T-helper 17 cell (primary cell): ENCODE measurements at places on chromosomes 12 and 14. TPM values are rescaled to one million over a fixed set of nuclear protein-coding genes. Genes with fewer than 3 reads are reported as not detected.

GRCh38 chr14:69316449-69317101, 56.6 kb downstream of the GALNT16 start:
- no peak for DNase-seq

Gene INHBE
- not detected for total RNA-seq

Gene CAPS2
- total RNA-seq, result 2.2 TPM

Gene FITM1
- total RNA-seq, result 1.9 TPM

- no peak for DNase-seq
Measured at GRCh38 chr12:56107242-56107641, 2.9 kb downstream of the PA2G4 start.

Gene OLR1
- total RNA-seq, result 0.15 TPM

DNA sequence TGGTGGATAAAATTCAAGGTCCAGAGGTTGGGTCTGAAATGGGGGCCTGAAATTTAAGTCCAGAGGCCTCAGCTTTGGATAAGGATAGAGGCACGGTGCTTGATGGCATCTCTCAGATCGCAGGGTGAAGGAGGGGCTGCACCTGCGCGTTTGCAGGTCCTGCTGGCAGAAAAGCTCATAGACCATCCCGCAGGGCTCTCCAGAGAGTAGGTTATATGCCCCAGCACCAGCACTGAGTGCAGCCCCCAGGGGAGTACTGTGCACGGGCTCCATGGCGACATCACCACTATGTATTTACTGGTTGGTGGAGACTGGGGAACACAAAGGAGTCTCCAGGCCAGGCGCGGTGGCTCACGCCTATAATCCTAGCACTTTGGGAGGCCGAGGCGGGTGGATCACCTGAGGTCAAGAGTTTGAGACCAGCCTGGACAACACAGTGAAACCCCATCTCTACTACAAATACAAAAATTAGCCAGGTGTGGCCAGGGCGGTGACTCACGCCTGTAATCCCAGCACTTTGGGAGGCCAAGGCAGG, 4.3 kb upstream of the CD63 start:
- DNase-seq, result no peak

DNA sequence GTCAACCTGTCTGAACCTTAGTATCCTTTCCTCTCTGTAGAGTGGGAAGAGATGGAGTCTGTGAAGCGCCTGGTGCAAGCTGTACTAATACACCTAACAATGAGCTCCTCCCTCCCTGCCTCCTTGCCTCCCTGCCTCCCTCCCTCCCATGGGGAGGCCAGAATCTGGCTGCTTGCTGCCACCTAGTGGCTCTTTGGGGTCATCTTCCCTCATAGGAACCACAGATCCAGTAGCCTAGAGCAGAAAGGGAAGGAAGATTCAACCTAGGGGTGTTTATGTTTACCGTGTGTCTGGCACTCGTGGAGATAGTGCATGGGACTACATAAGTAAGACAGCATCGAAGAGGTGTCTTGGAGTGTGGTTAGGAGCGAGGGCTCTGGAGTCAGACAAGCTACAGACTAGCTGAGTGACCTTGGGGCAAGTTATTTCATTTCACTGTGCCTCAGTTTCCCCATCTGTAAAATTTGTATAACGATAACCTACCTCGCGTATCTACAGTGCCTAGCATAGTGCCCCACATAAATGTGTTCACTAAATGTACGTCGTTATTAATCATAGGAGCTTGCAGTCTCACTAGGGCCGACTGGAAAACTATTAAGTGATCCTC, 35.5 kb upstream of the TSPAN9 start:
- peak; percentile 21 for DNase-seq

Gene NPAS3
- not detected for total RNA-seq

- DNase-seq, result no peak
Measured at GRCh38 chr12:41026151-41026550, 162.0 kb upstream of the PDZRN4 start.

GRCh38 chr12:79524507-79525148, 166.1 kb downstream of the PAWR start:
- no peak for DNase-seq

DNA sequence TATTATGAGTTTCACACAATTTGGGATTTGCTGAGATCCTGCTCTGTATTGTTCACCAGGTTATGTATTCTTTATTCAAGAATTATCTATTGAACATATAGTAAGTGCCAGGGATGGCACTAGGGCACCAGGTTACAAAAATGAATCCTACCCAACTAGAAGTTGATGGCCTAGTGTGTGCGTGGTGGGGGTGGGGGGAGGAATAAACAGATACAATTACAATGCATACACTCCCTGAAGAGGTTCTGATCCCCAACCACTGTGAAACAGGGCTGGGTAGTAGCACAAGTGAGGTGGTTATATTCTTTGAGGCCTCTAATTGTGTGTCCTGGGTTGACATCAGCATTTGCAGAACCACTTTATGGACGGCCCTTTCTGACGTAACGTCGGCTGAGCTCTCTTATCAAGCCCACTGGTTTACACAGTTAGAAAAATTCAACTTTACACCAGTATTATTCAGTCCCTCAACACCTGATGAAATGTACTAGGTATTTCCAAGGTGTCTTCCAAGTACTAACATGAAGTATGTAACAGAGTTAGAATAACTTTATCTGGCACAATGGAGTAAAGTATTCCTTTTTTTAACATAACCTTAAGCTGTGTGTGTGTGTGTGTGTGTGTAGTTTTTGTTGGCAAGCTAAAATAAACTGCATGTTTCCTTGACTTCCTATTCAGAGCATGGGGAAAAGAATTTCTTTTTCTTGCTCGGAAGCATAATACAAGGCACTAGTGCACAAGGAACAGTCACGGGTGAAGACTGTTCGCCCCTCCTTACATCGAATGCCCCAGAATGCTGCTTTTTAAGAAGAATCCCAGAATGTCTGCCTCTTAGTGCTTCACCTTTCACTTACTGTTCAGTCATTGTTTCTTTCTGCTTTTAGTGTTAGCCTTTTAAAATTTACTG, 8.1 kb upstream of the GLRX5 start:
- no peak for DNase-seq

DNA sequence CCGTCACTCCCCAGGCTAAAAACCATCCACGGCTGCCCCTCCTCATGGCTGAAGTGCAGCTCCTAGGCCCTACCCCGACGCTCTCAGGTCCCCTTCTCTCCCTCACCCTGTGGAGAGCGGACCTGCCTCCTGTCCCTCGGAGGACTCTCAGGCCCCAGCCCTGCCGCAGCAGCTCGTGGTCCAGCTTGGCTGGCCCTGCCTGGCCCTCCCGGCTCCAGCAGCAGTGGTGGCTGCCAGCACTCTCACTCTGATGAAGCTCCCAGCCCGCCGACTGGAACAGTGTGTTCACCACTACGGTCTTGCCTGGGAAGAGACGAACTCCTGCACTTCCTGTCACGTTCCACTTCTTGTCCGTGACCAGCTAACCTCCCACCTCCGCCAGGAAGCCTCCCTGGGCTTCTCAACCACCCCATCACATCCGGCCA, 11.1 kb downstream of the BAG5 start:
- DNase-seq, result no peak

Gene SMCO2
- total RNA-seq, result not detected

- no peak for DNase-seq
Measured at GRCh38 chr14:38731962-38732361, 371.1 kb downstream of the SEC23A start.

Gene TSPAN8
- not detected for total RNA-seq

GRCh38 chr14:34052658-34053014, 101.8 kb upstream of the EGLN3 start:
- no peak for DNase-seq

Gene CRADD
- 13.0 TPM for total RNA-seq
